Ovary (tissue), 10 donors: ENCODE measurements at places on chromosomes 5 and 9. TPM values are rescaled to one million over a fixed set of nuclear protein-coding genes. Genes with fewer than 3 reads are reported as not detected.

Gene GKAP1
- 21.7 TPM for total RNA-seq

Gene ZNF483
- 55.5 TPM for total RNA-seq

Gene DMRT2
- total RNA-seq: not detected

Gene SPINK6
- 0.57 TPM for total RNA-seq

Gene PDCD1LG2
- total RNA-seq: 2.0 TPM

Gene CCDC183
- 4.8 TPM for total RNA-seq

DNA sequence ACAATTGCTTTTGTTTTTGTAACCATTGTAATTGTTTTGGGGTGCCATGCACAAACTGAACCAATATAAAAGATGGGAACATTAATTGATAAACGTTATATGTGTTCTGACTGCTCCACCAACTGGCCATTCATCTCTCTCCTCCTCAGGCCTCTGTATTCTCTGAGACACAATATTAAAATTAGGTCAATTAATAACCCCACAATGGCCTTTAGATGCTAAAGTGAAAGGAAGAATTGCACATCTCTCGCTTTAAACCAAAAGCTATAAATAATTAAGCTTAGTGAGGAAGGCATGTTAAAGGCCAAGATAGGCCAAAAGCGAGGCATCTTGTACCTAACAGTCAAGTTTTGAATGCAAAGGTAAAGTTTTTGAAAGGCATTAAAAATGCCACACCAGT lies 448.4 kb upstream of the ITGA1 start:
- no peaks in the 10 kb centered on the region for H3K27me3 ChIP-seq
- no peak overlapping the region for H3K4me3 ChIP-seq
- no peaks in the 10 kb centered on the region for H3K36me3 ChIP-seq
- no peaks in the 10 kb centered on the region for H3K4me1 ChIP-seq
- H3K27ac ChIP-seq: no peak overlapping the region
- DNase-seq: no peak

GRCh38 chr9:265209-265870 lies 50.7 kb downstream of the DOCK8 start:
- H3K4me3 ChIP-seq: no peak overlapping the region
- no peaks in the 10 kb centered on the region for H3K4me1 ChIP-seq
- DNase-seq: no peak
- no peaks in the 10 kb centered on the region for H3K27me3 ChIP-seq

- H3K4me1 ChIP-seq: no peaks in the 10 kb centered on the region
- H3K36me3 ChIP-seq: no peaks in the 10 kb centered on the region
- no peak for DNase-seq
- H3K27me3 ChIP-seq: no peaks in the 10 kb centered on the region
Measured at GRCh38 chr5:86869268-86869667, 251.5 kb downstream of the COX7C start.

DNA sequence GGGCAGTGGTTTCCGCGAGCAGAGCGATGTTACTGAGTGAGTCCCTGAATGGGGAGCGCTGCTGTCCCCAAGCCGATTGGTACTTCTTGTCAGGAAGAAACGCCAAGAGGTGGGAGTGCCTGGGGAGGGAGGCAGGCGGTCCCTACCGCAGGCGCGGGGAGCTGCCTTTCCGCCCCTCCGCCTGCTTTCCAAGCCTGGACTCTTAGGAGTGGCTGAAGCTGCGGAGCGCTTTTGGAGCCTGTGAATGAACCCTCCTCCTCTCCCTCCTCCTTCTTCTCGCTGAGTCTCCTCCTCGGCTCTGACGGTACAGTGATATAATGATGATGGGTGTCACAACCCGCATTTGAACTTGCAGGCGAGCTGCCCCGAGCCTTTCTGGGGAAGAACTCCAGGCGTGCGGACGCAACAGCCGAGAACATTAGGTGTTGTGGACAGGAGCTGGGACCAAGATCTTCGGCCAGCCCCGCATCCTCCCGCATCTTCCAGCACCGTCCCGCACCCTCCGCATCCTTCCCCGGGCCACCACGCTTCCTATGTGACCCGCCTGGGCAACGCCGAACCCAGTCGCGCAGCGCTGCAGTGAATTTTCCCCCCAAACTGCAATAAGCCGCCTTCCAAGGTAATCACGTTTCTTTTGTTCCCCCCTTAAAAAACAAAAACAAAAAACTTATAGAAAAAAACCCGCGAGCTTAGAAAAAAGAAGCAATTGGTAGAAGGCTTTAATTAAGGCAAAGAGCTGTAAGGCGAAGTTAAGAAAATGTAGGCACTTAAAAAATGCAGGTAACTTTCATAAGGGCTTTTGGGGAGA lies at the start of gene VCAN:
VCAN (plus strand) TSS at position 340 of the 808 bp plus-strand sequence. CDS start 11,775 bp downstream, outside the sequence.
- peak within 1 kb of the TSS; percentile 32 for H3K4me3 ChIP-seq
- H3K27me3 ChIP-seq: no peaks in the 10 kb centered on the region
- H3K4me1 ChIP-seq: peaks cover 5% of the 10 kb centered on the region
- no peaks in the 10 kb centered on the region for H3K36me3 ChIP-seq
- no peak for DNase-seq

DNA sequence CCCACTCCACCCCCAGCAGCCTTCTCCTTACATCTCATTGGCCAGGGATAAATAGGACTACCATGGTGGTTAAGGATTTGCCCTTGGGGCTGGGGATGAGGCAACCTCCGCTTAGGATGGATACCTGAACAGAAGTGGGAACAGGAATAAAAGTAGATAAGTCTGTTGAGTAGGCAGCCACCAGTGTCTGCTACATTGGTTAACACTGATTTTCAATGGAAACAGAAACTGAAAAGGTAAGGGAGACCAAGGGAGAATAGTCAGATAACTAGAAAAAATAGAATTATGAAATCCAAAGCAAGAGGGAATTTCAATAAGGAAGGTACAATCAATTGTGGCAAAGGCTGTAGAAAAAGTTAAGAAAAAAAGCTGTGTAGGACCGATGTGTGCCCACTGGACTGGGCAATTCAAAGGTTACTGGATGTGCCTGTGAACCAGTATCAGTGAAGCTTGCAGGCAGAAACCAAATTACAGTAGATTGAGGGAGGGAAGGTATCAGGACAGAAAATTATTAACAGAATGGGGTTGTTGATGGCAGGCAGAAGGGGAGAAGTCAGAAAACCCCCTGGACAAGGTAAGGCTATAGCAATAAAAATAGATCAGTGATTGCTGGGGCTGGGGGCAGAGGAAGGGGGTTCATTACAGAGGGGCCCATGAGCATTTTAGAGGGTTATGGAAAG lies 48.7 kb downstream of the DNAJC21 start:
- no peaks in the 10 kb centered on the region for H3K36me3 ChIP-seq
- DNase-seq: no peak
- H3K4me3 ChIP-seq: no peak overlapping the region
- H3K27me3 ChIP-seq: no peaks in the 10 kb centered on the region
- H3K4me1 ChIP-seq: no peaks in the 10 kb centered on the region

DNA sequence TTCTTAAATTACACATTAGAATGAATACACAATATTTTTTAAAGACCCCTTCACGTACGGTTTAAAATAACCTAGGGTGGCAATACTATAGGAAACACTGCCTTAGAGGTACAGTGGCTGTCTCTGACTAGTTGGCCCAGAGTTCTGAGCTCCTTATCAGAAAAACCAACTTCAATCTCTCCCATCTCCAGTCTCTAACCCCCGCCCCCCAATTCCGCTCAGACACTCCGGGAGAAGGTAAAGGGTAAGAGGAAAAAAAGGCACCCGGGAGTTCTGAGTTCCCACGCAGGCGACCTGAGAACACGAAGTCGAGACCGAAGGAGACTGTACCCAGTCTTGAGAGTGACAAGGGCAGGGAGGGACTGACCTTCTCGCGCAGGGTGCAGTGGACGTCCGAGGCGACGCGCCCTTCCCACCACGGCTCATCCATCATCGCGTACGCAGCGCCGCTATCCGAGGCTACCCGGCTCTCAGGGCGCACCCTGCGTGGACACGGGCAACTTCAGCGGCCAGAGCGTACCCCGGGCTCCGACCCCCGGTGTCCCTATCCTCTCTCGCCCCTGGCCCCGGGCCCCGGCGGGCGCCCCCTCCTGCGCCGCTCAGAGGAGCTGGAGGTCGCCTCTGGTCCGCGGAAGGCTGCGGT lies 752 bp downstream of the CCNJL start:
- no peaks in the 10 kb centered on the region for H3K36me3 ChIP-seq
- no peaks in the 10 kb centered on the region for H3K27me3 ChIP-seq
- peak overlapping the region; percentile 39 for H3K27ac ChIP-seq

DNA sequence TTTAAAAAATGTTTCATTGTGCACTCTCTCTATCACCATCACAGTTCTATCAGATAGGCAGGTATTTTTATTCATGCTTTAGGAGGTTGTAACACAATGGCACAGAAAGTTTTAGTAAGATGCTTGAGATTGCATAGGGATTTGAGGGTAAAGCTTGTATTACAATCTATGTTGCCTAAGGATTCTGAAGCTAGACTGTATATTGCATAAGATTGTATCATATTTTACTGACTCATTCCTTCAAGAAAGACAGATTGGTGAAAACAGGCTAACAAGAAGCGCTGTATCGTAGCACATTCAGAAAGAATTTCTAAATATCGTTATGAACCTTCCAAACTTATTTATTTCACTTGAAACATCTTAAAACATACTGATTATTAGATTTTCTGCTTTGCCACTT lies 577.7 kb downstream of the EBF1 start:
- H3K27ac ChIP-seq: no peak overlapping the region
- DNase-seq: no peak
- H3K36me3 ChIP-seq: no peaks in the 10 kb centered on the region
- H3K4me1 ChIP-seq: peaks cover 2% of the 10 kb centered on the region
- H3K4me3 ChIP-seq: no peak overlapping the region

- no peak overlapping the region for H3K27ac ChIP-seq
- H3K4me3 ChIP-seq: no peak overlapping the region
- H3K27me3 ChIP-seq: no peaks in the 10 kb centered on the region
- H3K36me3 ChIP-seq: no peaks in the 10 kb centered on the region
- no peaks in the 10 kb centered on the region for H3K4me1 ChIP-seq
- DNase-seq: peak; percentile 51
Measured at GRCh38 chr5:157994906-157995519, 136.1 kb upstream of the CLINT1 start.

- no peak overlapping the region for H3K27ac ChIP-seq
- DNase-seq: no peak
- no peaks in the 10 kb centered on the region for H3K36me3 ChIP-seq
- H3K4me3 ChIP-seq: no peak overlapping the region
- H3K4me1 ChIP-seq: no peaks in the 10 kb centered on the region
Measured at GRCh38 chr9:99980598-99980997, 74.1 kb downstream of the STX17 start.

DNA sequence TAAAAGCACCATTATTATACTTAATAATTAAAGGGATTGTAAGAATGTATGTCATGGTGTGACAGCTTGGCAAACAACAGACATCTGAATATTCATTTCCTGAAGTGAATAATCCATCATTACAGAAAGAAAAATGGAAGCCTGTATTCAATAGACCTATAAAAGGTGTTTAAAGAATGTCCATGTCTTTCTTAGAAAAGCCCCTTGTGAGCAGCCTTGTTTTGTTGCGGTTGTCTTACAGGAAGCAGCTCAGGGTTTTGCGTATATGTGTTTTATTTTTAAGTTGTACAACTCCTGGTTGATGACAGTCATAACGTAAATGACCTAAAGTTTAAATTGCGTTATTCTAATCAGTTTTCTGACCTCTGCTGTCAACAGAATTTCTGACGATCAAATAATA lies 53.8 kb downstream of the CAST start:
- no peak for DNase-seq
- no peak overlapping the region for H3K27ac ChIP-seq
- no peak overlapping the region for H3K4me3 ChIP-seq
- H3K27me3 ChIP-seq: no peaks in the 10 kb centered on the region

- H3K27me3 ChIP-seq: no peaks in the 10 kb centered on the region
- peak; percentile 66 for DNase-seq
- H3K4me1 ChIP-seq: no peaks in the 10 kb centered on the region
- H3K27ac ChIP-seq: peak within 1 kb of the TSS; percentile 60
Measured at GRCh38 chr5:112419164-112419985, at the start of gene EPB41L4A. Gene EPB41L4A, minus strand, starts transcription at chr5:112419277. Its CDS starts 238 bp downstream, at chr5:112419039.

- peak; percentile 16 for DNase-seq
- no peaks in the 10 kb centered on the region for H3K36me3 ChIP-seq
- H3K27me3 ChIP-seq: no peaks in the 10 kb centered on the region
- H3K4me1 ChIP-seq: peaks cover 1% of the 10 kb centered on the region
Measured at GRCh38 chr5:157651623-157652376, 438 bp downstream of the SOX30 start.

- H3K4me1 ChIP-seq: peaks cover 2% of the 10 kb centered on the region
- no peak overlapping the region for H3K4me3 ChIP-seq
- DNase-seq: no peak
- no peak overlapping the region for H3K27ac ChIP-seq
Measured at GRCh38 chr5:75168026-75168735, 68.5 kb downstream of the ANKRD31 start.

- no peaks in the 10 kb centered on the region for H3K4me1 ChIP-seq
- H3K36me3 ChIP-seq: no peaks in the 10 kb centered on the region
- no peak overlapping the region for H3K4me3 ChIP-seq
- no peak for DNase-seq
Measured at GRCh38 chr5:162672061-162672460, 604.5 kb downstream of the GABRG2 start.

DNA sequence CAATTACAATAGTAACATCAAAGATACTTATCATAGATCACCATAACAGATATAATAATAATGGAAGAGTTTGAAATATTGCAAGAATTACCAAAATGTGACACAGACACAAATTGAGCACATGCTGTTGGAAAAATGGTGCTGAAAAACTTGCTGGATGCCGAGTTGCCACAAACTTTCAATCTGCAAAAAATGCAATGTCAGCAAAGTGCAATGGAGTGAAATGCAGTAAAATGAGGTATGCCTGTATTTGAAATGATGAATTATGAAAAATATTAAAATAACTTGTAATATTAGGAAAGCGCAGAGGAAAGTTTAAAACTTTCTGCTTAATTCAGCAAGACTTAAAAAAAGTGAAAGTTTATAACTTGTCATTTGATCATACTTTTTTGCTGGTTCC lies 12.0 kb upstream of the PCBD2 start:
- no peak for DNase-seq
- no peaks in the 10 kb centered on the region for H3K36me3 ChIP-seq
- H3K4me3 ChIP-seq: no peak overlapping the region
- no peak overlapping the region for H3K27ac ChIP-seq
- H3K4me1 ChIP-seq: no peaks in the 10 kb centered on the region

DNA sequence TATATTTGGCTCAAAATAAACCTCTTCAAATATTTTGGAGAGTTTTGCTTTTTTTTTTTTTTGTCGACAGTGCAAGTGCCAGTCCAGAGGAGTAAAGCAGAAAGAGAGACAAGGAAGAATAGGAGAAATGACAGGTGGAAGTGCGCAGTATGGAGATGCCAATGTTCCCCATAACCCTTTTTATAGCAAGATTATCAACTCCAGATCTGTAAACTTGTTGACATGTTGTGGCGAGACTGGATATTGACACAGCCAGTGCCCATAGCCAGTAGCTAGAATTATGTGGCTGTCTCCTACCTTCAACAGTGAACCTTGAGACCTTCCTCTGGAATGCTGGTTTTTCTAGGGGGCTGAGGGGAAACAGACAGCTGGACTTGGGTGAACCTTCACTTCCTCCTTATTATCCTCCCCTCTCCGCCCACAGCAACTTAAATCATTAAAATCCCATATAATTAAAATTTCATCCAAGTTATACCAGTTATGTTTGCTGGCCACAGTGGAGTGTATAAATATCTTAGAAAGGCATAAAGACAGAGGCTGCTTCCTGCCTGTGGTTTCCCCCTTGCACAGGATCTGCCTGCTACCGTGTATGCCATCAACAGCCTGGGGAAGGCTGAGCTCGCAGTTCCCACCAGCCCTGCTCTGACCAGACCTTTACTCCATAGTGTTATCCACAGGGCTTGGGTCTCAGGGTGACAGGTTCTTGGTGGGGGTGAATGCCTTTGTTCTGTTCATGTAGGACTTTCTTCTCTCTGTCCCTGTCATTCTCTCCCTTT lies 112.3 kb upstream of the ANKH start:
- H3K27me3 ChIP-seq: no peaks in the 10 kb centered on the region
- DNase-seq: no peak

GRCh38 chr9:95091601-95092261 lies 225.8 kb downstream of the FANCC start:
- H3K4me3 ChIP-seq: no peak overlapping the region
- DNase-seq: no peak
- H3K27ac ChIP-seq: peak overlapping the region; percentile 39
- peaks cover 22% of the 10 kb centered on the region for H3K4me1 ChIP-seq
- no peaks in the 10 kb centered on the region for H3K36me3 ChIP-seq
- H3K27me3 ChIP-seq: no peaks in the 10 kb centered on the region
